ENCODE measurements at places on chromosomes 2 and 18.

- DNase-seq = no peak
Measured at GRCh38 chr18:272650-273049, 4.8 kb upstream of the THOC1 start.

GRCh38 chr2:144518748-144519596 is 947 bp downstream of the ZEB2 start:
- no peak for DNase-seq

DNA sequence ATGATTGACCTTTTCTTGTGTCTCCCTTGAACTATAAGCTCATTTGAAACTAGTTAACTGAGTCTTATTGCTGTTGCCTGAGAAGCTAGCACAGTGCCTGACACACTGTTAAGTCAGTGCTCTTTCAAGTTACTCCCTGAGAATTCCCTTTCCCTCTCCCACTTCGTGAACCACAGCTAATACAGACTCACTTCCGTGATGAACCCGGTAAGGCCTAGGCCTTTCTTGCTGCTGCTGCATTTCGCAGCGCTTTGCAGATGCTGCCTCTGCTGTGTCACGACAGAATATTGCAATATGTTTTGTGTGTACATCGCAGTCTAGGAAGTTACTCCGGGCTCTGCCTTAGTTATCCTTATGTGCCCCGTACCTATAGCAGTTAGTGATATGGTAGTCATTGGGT is 42.8 kb downstream of the LIMS1 start:
- DNase-seq = no peak

DNA sequence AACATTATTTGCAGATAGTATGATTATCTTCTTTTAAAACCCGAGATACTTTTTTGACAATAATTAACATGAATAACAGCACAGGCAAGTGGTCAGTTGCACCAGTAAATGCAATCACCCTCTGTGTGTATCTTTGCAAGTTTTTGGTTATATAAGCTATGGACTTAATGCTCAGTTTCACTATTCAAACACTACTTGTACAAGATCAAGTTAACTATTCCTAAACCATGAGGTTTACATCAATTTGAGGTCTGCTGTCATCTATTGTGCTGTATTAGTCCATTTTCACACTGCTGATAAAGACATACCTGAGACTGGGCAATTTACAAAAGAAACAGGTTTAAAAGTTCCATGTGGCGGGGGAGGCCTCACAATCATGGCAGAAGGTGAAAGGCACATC is 323.2 kb downstream of the NR4A2 start:
- DNase-seq = no peak

- DNase-seq = no peak
Measured at GRCh38 chr2:26805241-26805676, 19.4 kb downstream of the CENPA start.

- DNase-seq = peak; percentile 23
Measured at GRCh38 chr2:210072922-210073509, 70.6 kb downstream of the RPE start.

GRCh38 chr2:68849579-68850030 is 21.6 kb downstream of the BMP10 start:
- no peak for DNase-seq

GRCh38 chr2:25794544-25795276 is 83.6 kb downstream of the ASXL2 start:
- no peak for DNase-seq

GRCh38 chr2:29032189-29032588 is 42.1 kb downstream of the PCARE start:
- DNase-seq = no peak

- no peak for DNase-seq
Measured at GRCh38 chr2:183543731-183544130, 419.5 kb downstream of the NUP35 start.

- DNase-seq = no peak
Measured at GRCh38 chr2:29276151-29276550, 160.9 kb downstream of the CLIP4 start.

DNA sequence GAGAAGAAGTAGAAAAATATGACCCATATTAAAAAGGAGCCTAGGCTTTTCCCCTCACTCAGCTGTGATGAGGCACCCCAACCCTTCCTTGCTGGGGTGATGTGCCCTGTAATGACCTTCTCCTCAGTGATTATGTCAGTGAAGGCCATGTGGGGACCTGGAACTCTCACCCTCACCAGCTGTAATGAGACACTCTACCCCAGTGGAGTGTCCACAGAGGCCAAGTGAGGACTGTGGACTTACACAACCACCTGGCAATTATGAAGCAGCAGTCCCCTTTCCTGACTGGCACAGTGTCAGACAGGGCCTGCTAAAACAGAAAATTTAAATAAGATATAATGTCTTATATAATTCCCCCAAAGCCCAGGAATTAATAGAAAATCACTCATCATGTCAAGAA is 54.2 kb downstream of the SEMA4F start:
- DNase-seq = no peak

- no peak for DNase-seq
Measured at GRCh38 chr2:235661167-235661937, 167.5 kb downstream of the AGAP1 start.

DNA sequence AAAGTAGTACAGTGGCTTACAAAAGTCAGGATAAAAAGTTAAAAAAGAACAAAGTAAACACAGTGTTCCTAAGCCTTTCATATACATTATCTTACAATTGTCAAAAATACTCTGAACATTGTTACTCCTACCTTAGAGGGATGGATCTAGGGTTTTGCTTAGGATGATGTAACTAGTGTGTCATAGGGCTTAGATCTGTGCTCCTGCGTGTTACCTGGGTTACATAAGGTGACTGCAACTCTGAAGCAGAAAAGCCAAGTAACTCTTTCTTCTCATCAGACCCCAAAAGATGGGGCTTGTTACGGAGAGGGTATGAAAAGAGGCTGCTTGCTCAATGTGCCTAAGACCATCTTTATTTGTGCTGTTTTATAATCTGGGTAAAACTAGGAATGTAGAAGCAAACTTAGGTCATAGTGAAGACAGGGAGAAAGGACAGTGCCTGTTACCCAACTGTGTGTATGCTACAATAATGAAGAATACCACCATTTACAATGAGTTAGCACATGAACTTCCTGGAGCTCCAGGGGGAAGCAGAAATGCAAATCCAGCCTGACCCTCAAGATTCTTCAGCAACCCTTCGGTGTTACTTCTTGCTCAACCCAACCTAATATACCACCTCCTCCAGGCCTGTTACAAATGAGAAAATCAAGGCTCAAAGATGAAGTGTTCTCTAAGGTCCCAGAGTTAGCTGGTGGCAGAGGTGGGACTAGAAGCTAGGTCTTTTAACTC is 42.0 kb upstream of the STK17B start:
- no peak for DNase-seq

DNA sequence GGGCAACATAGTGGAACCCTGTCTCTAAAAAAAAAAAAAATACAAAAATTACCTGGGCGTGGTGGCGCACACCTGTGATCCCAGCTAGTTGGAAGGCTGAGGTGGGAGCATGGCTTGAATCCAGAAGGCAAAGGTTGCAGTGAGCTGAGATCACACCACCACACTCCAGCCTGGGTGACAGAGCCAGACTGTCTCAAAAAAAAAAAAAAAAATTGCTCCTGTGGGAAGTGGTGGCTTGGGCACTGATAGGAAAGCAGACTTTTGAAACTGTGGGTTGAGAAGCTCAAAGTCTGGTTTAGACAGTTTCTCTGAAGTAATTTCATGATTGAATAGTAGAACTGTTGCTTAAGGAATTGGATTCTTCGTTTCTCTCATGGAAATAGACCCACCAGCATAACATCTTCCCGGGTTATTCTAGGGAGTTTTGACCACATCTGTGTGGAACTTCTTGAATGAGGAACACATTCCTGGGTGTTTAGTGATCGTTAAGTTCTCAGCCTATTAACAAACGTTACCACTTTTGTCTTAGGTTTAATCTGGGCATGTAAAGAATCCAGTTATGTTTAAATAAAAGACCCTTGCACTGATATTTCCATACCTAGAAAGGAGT is 33.5 kb downstream of the GRHL1 start:
- DNase-seq = no peak

GRCh38 chr2:200604571-200605255 is 18.9 kb downstream of the AOX1 start:
- DNase-seq = no peak

- DNase-seq = no peak
Measured at GRCh38 chr2:220065581-220065980, 438.2 kb downstream of the SLC4A3 start.

- DNase-seq = no peak
Measured at GRCh38 chr2:65393743-65394422, 38.5 kb downstream of the SPRED2 start.

GRCh38 chr2:97267411-97268074 is 154.6 kb downstream of the ANKRD36 start:
- no peak for DNase-seq

DNA sequence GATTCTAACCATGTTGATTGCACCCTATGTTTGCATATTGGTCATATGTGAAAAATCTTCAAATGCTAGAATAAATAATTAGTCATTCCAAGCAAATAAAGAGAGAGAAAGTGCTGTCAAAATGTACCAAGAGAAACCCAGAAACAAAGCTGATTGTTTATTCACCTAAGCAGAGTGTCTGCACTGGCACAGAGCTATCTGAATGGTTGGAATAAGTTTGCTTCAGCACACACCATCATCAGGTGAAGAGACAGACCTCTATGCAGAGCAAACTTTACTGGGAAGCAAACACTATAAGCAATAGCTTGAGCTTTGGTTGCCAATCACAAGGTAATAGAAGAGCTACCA is 25.4 kb downstream of the DSG4 start:
- no peak for DNase-seq

DNA sequence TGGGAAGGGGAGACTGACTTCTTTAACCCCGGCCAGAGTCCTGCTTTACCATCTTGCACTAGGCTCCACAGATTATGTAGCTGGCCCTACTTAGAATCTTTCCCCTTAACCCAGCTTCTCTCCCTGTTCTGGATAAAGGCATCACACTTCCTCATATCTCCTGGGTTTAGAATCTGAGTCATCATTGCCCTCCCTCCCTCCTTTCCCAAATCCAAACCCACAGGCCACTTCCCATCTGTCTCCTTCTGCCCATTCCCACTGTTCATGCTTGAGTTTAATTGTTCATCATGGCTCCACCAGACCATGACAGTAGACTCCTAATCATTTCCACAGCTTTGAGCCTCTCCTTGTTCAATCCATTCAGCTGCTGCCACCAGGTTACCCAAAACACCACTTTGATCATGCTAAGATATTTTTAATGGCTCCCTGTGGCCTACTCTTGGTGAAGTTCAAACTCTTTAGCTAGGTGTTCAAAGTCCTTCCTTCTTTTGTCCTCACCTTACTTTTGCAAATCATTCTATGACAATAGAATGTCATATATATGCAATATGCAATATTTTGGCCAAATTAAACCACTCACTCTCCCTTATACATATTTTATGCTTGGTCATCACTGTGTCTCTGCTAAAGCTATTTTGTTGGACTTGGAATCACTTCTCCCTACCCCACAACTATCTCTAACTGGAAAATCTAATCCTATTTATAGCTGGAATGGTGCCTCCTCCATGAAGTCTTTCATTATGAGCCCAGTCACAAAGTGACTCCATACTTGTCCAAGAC is 5.5 kb downstream of the PDE11A start:
- peak; percentile 84 for DNase-seq
